DND-41 (cell line): ENCODE measurements at places on chromosomes 7 and 10.

GRCh38 chr7:139049936-139050335 is 14.1 kb upstream of the ZC3HAV1L start:
- peaks cover 100% of the 10 kb centered on the region for H3K36me3 ChIP-seq
- H3K4me3 ChIP-seq: no peak overlapping the region
- DNase-seq: no peak
- H3K27ac ChIP-seq: no peak overlapping the region

DNA sequence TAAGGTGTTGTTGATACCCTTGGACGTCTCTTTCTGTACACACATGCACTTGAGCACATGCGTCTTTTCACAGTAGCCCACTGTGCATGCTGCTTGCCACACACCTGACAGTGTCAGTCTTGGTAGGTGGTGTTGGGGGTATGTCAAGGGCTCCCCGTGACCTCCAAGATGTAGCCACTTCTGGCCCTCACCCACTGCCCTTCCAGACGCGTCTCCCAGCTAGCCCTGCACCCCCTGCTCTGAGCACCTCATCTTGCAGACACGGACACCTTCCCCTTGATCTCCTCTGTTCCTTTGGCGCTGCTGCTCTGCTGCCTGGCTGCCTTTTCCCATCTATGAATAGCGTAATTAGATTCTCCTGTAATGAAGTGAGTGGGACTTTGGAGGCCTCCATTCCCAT is 75.2 kb upstream of the TNS3 start:
- no peaks in the 10 kb centered on the region for H3K27me3 ChIP-seq
- no peaks in the 10 kb centered on the region for H3K36me3 ChIP-seq
- no peak overlapping the region for H3K4me3 ChIP-seq

DNA sequence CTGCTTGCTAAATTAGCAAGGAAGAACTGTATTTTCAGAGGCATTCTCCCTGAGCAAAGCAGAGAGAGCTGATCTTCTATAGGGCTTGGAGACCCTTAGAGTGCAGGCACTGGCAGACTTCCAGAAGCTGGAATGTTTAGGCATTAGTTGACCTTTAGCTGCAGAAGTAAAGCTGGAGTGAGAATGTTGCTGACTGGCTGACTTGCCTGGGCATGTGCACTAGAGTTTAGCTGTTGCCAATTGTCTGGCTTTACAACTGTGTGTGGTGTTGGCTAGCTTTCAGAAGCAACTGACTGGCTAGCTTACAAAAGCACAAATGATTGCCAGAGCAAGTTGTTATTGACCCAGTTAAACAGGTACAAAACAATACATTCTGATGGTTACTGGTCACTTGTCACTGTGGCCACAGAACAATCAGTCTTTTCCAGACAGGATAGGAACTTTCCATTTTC is 25.1 kb downstream of the FAM13C start:
- H3K36me3 ChIP-seq: no peaks in the 10 kb centered on the region
- no peaks in the 10 kb centered on the region for H3K4me1 ChIP-seq
- no peaks in the 10 kb centered on the region for H3K27me3 ChIP-seq
- DNase-seq: no peak

DNA sequence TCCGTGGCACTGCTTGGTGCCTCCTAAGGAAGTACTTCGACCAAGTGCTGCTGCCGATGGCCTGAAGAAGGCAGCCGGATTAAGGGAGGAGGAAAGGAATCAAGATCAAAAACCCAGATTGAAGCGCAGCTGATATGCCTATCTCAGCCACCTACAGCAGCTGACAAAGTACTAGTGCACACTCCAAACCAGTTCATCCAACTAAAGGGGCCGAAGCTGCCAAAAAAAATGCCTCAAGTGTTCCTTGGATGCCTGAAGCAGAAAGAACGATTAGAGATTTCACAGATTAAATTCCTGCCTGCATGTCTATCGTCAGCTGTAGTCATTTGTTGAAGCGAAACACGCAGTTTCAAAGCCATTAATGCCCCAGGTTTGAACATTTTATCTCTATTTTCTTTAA is 65.7 kb downstream of the TNRC18 start:
- peaks cover 91% of the 10 kb centered on the region for H3K36me3 ChIP-seq
- no peaks in the 10 kb centered on the region for H3K4me1 ChIP-seq
- DNase-seq: no peak
- 0 out of 2 replicates have a peak overlapping the region, but pooled peaks have one; percentile 12 for H3K27ac ChIP-seq

DNA sequence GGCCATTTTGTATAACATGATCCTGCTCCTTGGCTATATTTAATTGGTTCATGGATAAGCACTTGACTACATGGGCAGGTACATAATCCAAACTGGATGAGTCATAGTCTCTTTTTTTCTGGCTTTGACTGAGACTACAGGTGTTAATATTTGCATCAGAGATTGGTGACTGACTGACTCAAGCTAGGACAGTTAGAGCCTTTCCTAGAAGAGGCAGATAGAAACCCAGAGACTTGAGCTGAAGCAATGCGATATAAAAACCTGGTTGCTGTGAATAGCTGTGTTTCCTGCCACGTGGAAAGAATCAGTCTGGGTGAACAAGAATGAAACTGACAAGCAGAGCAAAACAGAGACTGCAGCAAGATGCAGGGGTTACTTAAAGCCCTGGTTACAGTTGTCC is 81.0 kb downstream of the SAMD9 start:
- H3K27ac ChIP-seq: no peak overlapping the region
- no peaks in the 10 kb centered on the region for H3K36me3 ChIP-seq
- H3K4me3 ChIP-seq: no peak overlapping the region
- DNase-seq: no peak

DNA sequence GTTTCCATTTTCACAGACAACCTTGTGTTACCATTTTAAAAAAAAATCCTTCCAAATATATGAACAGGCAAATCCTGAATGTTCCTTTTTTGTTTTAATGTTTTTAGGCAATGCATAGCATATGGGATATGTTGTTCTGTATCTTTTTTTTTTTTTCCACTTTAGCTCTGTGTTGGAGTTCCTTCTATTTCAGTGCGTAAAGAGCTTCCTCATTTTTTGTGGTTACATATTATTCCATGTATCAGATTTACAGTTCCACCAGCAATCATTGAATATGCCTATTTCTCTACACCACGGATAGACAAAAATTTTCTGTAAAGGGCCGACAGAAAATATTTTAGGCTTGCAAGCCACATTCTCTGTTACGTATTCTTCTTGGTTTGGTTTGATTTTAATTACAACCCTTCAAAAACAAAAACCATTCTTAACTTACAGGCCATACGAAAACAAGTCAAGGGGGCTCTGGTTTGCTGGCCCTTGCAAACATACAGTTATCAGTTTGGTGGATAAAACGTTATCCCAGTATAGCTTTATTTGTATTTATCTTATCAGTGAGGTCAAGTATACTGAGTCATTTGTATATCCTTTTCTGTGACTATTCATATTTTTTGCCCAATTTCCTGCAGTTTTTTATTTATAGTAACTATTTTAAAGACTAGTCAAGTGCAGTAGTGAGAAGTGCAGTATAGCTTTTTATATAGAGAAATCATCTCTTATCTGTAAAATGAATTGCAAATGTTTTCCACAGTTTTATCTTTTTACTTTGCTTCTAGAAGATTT is 55.7 kb downstream of the RALA start:
- H3K4me3 ChIP-seq: no peak overlapping the region
- no peaks in the 10 kb centered on the region for H3K36me3 ChIP-seq
- no peak for DNase-seq
- no peaks in the 10 kb centered on the region for H3K27me3 ChIP-seq
- no peaks in the 10 kb centered on the region for H3K4me1 ChIP-seq

DNA sequence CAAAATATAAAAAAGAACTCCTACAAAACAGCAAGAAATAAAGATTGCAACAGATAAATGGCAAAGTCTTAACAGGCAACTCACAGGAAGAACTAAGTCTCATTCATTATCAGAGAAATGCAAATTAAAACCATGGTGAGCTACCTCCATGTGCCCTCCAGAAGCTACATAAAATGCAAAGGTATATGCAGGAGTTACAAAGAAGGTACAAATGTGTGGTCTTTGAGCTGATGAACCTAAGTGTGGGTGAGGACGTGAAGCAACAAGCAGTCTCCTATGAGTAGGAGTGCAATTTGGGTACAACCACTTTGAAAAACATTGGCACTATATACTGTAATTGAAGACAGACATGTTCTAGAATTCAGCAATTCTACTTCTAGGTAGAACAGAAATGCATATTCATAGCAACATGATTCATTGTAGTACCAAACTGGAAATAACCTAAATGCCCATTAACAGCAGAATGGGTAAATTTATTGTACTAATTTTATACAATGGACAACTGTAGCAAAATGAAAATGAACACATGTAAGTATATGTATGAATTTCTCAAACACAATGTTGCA is 61.6 kb upstream of the KCNMA1 start:
- DNase-seq: no peak
- no peak overlapping the region for H3K4me3 ChIP-seq

DNA sequence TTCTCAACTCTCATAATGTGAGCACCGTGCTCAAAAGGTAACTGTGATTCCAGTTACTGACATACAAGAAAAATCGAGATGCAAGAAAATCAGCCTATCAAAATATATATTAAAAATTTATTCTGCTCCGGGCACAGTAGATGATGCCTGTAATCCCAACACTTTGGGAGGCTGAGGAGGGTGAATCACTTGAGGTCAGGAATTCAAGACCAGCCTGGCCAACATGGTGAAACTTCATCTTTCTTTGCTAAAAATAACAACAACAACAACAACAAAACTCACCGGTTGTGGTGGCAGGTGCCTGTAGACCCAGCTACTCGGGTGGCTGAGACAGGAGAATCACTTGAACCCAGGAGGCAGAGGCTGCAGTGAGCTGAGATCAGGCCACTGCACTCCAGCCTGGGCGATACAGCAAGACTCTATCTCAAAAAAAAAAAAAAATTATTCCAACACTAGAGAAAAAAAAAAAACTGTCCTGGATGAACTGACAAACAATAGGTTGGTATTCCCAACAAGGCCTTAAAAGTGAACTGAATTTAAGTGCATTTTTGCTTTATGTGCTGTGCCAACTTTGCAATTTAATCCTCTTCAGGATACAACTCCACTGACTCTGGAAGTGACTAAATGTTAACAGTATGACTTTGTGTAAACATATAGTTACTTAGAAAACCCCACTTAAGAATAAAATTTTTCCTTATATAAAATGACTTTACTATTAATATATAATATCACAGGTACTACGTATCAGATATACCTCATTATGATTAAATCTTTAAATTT is 51.1 kb downstream of the JMJD1C start:
- peaks cover 7% of the 10 kb centered on the region for H3K4me1 ChIP-seq
- no peaks in the 10 kb centered on the region for H3K36me3 ChIP-seq
- H3K27me3 ChIP-seq: no peaks in the 10 kb centered on the region

DNA sequence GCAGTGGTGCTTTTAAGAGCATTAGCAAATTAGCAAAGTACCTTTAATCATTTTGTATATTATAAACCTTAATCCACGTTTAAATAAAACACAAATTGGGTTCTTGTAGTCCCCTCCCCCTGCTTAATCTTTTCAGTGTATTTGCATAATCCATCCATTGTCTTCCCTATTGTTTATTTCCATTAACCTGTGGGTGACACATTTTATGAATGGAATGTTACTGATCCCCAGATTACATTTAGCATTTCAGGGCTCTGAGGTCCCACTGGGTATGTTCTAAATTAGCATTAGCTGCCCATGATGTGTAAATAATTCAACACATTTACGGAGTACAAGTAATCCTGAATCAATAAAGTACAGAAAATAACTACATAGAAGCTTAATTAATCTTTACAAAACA is 138.4 kb upstream of the FEZF1 start:
- no peak overlapping the region for H3K4me3 ChIP-seq
- no peaks in the 10 kb centered on the region for H3K27me3 ChIP-seq
- no peaks in the 10 kb centered on the region for H3K36me3 ChIP-seq

DNA sequence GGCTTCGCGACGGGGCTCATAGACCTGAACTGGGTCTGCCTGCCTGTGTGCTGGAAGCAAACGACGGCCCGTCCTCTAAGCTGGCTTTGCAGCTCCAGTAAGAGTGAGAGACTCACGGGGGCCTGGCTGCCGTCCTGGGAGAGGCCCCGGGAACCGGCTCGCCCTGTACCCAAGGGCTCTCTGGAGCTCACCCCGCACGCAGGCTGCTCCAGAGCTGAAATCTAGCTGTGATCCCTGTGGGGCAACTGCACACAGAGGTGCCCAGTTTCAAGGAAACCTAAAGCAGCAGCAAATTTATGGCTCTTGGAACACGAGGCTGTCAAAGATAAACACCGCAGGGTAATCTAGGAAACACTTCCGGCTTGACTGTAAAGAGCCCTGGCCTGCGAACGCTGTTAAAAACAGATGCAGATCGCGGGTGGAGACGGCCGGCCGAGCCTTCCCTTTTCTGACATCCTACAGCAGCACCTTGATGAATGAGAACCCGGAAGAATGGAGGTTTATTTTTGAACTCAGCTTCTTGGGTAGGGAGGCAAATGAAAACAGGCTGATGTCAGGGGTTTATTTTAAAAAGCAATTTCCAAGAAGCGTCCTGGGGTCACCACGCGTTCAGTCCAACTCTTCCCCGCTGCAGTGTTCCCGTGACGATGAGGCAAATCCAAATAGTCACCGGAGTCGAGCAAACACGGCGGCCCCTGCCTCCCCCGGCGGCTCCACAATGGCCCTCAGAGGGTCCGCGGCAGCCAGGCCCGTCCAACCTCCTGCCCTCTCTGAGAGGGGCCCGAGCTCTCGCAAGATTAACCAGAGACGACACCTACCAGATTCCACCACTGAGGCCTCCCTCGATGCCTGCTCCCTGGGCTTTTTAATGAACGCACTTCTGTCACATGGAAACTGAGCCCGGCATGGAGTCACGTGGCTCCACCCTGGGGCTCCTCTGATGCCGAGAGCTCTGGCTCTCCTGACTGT is 29.6 kb downstream of the AMZ1 start:
- no peaks in the 10 kb centered on the region for H3K27me3 ChIP-seq
- H3K4me3 ChIP-seq: no peak overlapping the region
- peaks cover 10% of the 10 kb centered on the region for H3K36me3 ChIP-seq
- H3K4me1 ChIP-seq: peaks cover 31% of the 10 kb centered on the region
- no peak for DNase-seq

- no peaks in the 10 kb centered on the region for H3K27me3 ChIP-seq
- H3K27ac ChIP-seq: no peak overlapping the region
- H3K4me3 ChIP-seq: no peak overlapping the region
- no peaks in the 10 kb centered on the region for H3K36me3 ChIP-seq
- H3K4me1 ChIP-seq: no peaks in the 10 kb centered on the region
Observed at GRCh38 chr7:47907981-47908616, 40.2 kb downstream of the PKD1L1 start.

DNA sequence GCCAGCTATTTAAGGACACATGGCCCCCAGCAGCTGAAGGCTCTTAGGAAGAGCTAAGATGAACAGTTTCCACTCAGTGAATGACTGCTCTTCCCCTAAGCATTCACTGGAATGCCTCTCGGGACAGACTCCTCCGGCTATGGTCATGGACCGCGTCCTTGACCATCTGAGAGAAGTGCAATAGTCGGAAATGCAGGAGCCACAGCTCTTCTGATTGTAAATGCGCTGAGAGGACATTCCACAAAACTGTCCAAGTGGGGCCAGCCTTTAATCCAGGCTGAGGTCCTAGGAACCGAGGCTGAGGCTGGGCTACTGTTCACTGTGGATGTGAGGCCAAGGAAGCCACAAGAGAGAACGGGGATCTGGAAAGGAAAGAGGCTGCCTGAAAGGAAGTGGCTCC is 162.0 kb upstream of the TMEM72 start:
- H3K27me3 ChIP-seq: no peaks in the 10 kb centered on the region
- no peaks in the 10 kb centered on the region for H3K36me3 ChIP-seq
- H3K4me3 ChIP-seq: no peak overlapping the region
- no peak overlapping the region for H3K27ac ChIP-seq
- no peak for DNase-seq
- H3K4me1 ChIP-seq: no peaks in the 10 kb centered on the region
